ENCODE measurements at places on chromosomes 12 and 14. TPM values are rescaled to one million over a fixed set of nuclear protein-coding genes. Genes with fewer than 3 reads are reported as not detected.

The C3AR1 gene
- not detected for total RNA-seq

GRCh38 chr12:31466768-31467167, 124.2 kb downstream of the DENND5B start:
- peaks cover 4% of the 10 kb centered on the region for H3K36me3 ChIP-seq
- DNase-seq, result no peak
- peaks cover 2% of the 10 kb centered on the region for H3K4me1 ChIP-seq

DNA sequence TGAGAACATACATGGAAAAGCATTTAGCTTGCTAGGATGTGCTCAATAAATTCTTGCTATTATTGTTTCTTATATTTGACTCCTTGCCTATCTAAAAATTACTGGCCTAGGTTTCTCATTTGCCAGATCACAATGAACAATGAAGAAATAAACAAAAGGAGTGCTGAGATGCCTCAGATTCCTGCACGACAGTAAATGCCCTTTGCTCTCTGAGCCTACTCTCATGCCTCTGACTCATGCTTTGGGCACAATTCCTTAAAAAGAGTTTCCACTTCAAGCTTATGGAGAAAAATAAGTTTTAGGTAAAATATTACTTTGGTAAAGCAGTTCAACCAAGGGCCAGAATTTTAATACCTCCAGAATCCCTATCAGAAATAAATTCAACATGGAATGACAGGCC, 30.9 kb downstream of the GRIN2B start:
- H3K36me3 ChIP-seq, result no peaks in the 10 kb centered on the region
- H3K4me1 ChIP-seq, result no peaks in the 10 kb centered on the region
- DNase-seq, result no peak

DNA sequence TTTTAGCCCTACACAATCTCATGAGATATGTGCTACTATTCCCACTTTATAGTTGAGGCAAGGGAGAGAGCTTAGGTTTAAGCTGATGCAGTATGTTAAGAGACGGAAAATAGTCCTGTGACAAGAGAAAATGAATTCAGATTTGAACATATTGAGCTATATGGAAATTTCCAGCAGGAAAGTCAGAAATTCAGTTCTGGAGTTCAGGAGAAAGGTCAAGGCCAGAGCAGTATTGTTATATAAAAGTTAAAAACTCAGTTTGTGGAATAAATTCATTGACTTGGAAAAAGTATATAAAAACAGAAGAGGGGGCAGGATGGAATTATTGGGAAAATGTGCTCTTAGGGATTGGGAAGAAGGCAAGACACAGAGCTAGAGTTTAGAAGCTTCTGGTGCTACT, 167.0 kb upstream of the GZMB start:
- DNase-seq, result no peak
- H3K4me3 ChIP-seq, result no peak overlapping the region
- no peak overlapping the region for H3K27ac ChIP-seq
- H3K4me1 ChIP-seq, result no peaks in the 10 kb centered on the region
- H3K36me3 ChIP-seq, result no peaks in the 10 kb centered on the region

The GDF3 gene
- total RNA-seq, result 0.34 TPM

Data from glutamatergic neuron (in vitro differentiated cells).